ENCODE measurements at places on chromosomes 7 and 10.

DNA sequence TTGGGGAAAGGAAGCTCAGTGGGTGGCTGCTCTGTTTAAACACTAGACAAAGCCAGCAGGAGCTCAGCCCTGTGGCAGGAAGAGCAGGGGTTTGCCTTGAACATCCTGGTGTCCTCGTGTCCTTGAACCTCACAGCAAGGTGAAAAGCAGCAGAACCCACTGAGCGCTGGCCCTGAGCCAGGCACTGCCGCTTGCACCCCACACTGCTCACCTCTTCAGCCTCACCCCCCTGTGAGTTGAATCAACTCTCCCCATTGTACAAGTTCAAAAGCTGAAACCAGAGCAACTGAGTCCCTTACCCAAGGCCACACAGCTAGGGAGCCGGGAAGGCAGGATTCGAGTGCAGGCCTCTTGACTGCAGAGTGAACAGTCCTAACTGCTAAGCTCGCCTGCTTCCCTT, 32.0 kb downstream of the SLC29A3 start:
- no peak for DNase-seq

DNA sequence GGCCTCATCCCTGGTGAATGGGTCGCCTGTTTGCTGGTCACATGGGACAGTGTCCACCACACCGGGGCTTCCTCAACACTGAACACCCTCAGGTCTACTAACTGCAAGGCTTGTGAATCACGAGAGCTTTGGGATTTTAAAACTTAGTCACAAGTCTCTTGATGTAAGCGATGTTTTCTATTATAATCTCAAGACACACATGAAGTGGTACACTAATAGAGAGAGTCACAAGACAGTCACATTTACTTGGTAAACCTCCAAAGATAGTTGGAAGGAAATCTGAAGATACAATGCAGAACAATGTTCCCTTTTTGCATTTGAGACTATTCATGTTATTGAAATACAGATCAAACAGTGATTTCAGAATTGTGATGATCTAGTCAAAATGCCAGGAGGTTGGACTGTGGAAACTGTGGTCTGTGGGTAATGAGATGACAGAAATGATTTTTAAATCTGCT, 233.1 kb upstream of the KLF6 start:
- DNase-seq, result no peak

- DNase-seq, result no peak
Observed at GRCh38 chr7:149573519-149573918, 75.9 kb upstream of the ZNF746 start.

- no peak for DNase-seq
Observed at GRCh38 chr10:7768417-7768816, 19.4 kb downstream of the KIN start.

DNA sequence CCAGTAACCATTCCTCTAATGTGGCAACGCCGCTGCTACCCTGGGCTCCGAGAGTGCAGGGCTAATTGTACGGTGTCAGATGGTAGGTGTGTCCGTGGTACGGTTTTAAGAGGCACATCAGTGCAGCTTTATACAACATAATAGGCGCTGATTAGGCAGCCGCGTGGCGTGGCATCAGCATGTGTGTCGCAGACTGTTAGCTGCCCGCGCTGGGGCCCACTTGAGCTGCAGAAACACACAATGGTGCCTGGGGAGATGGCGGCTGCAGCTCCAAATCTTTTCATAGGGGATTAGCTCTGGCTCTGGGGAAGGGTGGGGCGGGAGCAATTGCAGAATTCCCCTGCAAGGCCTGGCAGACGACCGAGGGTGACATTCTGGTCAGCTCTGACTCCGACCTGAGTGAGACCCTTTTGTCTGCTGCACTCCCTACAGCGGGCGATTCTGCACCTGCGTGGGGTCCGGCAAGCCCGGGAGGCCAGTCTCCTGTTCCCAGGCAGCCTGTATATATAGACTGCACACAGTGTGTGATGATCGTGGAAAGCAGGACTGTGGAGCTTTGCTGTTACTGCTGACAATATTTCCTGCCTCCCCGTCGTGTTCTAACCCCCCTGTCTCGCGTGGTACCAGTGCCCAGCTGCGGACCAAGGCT, 722.7 kb upstream of the CELF2 start:
- no peak for DNase-seq

DNA sequence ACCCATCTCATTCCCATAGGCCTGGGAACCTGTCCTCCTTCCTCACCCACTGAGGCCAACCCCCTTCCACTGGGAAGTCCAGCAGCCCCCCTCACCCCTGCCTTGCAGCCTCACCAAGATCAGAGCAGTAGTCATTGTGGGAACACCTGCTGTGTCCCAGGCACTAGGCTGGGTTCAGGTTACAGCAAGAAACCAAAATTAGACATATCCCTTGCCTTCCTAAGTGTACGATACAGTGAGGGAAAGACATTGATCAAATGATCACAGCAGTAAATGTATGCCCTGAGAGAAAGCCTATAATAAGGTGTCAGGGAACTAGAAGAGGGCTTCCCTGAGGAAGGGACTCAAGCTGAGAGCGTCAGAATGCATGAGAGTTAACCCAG, 17.0 kb upstream of the C10orf105 start:
- DNase-seq, result no peak

DNA sequence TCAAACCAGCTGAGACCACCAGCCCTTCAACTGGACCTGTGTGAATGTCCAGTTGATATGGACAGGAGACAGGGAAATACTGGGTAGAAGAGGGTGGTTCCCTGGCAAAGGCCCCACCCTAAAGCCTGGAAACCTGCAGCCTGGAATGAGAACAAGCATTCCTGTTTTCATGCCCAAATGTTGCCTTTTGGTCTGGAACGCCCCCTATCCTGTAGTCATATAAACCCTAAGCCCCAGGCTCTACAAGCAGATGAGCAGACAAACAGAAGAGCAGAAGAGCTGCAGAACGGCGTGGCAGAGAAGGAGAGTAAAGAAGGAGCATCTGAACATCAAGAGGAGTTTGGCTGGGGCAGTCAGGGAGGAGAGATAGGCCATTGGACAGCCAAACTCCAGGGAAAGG, 38.4 kb downstream of the SYPL1 start:
- no peak for DNase-seq

GRCh38 chr7:81919494-81919893, 149.6 kb upstream of the HGF start:
- DNase-seq, result no peak

- no peak for DNase-seq
Observed at GRCh38 chr7:107622429-107622828, 38.2 kb upstream of the SLC26A4 start.

DNA sequence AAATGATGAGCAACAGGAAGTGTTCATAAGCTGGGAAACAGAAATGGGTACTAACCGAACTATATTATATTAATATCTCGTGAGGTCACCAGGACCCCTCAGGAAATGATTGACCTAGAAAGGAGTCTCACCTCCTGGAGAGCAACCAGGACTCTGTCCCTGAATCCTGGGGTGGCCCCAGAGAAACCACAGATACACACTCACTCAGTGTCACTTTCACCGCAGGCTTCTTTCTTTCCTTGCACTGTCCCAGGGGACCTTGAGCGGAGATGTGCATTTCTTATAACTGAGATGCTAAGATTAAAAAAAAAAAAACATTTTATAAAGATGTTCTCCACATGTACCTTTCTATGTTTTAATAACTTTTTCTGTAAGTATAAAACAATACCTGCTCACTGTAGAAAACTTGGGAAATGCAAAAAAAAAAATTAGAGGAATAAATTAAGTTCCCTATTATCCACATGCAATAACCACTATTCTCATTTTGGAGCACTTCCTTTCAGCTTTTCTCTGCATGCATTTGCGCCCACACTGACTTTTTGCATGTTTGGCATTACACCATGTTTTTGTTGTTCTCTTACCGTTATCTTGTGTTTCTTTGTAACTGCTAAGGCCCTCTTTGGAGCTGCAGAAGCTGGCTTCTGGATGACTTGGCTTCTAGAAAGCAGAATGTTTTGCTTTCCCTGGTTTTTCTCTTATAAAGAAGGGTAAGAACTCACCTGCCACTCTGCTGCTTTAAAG, 15.0 kb downstream of the NOD1 start:
- DNase-seq, result no peak

DNA sequence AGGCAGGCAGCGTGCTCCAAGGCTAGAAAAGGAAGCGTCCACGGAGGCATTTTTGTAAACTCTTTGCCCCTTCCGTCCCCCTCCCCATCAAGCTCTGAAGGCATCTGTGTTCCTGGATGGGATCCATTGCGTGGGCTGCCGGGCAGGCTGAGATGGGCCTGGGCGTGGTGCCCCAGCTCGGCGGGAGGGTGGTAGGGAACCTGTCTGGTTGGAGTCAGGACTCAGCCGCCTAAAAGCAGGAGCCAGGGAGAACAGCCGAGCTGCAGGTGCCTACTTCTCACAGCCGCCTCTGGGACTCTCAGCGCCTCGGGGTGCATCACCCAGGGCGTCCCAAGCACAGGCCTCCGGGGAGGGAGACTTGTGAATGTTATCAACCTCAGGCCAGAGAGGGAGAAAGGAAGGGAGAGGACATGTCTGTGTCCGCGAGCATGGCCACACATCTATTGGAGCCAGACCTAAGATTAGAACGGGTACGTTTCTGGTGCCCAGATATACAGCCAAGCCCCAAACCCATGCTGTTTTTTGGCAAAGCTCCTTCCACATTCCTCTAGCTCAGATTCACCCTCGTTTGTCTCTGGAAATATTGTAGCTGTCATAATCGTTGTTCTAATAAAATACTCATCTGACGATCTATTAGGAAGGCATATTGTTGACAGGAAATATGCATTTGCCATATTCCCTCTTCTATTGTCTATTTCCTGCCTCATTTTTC, 48.6 kb upstream of the CTBP2 start:
- DNase-seq, result no peak

DNA sequence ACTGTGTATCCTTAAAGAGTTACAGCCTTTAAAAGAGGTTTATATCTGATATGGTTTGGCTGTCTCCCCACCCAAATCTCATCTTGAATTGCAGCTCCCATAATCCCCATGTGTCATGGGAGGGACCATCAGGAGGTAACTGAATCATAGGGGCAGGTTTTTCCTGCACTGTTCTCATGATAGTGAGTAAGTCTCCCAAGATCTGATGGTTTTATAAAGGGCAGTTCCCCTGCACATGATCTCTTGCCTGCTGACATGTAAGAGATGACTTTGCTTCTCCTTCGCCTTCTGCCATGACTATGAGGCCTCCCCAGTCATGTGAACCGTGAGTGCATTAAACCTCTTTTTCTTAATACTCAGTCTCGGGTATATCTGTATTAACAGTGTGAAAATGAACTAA, 9.7 kb downstream of the RTKN2 start:
- DNase-seq, result no peak

- no peak for DNase-seq
Observed at GRCh38 chr7:157596471-157596870, 259.7 kb downstream of the DNAJB6 start.

- no peak for DNase-seq
Observed at GRCh38 chr7:39541511-39541910, 24.7 kb upstream of the YAE1 start.

DNA sequence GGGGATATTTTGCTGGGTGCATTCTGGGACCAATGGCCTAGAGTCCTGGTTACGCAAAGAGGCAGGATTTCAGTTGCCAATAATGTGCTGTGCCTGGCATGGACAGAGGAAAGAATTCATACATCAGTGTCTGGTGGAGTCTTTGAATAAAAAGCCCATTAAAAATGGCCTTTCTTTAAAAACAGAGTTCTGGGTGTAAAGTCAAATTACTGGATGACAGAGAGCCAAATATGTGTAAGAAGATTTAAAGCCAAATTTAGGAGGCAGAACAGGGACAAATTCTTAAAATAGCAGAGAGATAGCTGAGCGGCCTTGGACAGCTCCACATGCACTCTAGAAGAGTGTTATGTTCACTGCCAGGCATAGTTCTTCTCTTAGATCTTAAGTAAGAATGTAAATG, 60.8 kb upstream of the MEOX2 start:
- DNase-seq, result no peak

DNA sequence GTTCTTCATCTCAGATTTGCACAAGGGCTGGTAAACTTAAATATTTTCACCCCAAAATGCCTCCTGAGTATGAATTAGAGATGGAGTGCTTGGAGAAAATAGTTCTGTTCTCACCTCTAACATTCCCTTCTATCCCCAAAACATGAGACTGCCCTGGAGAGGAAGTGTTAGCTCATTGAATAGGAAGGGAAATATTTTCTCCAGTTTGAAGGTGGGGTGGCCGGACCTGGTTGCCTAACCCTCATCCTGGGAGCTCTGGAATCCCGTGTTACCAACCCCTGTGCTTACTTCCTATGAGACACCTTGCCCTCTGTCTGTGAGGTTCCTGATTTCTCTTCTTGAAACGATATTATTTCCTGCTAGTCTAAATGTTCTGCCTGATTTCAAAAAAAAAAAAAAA, 779 bp downstream of the IFIT2 start:
- no peak for DNase-seq

GRCh38 chr7:390761-391410, 100.9 kb downstream of the FOXL3 start:
- DNase-seq, result no peak

GRCh38 chr10:132207536-132208461, 21.1 kb downstream of the DPYSL4 start:
- no peak for DNase-seq

GRCh38 chr10:121617176-121617575, 18.9 kb upstream of the FGFR2 start:
- no peak for DNase-seq

DNA sequence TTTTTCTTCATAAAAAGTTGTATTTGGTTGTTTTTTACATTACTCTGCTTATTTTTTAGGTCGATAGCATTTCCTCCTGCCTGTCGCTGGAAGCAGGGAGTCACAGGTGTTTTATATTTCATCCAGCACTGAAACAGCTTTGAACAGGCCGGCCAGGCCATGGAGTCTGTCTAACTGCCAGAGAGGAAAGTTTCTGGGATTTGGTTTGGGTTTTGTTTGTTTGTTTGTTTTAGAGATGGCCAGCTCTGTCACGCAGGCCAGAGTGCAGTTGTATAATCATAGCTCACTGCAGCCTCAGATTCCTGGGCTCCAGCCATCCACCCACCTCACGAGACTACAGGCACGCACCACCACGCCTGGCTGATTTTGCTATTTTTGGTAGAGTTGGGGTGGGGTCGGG, 23.4 kb downstream of the PROSER2 start:
- no peak for DNase-seq

DNA sequence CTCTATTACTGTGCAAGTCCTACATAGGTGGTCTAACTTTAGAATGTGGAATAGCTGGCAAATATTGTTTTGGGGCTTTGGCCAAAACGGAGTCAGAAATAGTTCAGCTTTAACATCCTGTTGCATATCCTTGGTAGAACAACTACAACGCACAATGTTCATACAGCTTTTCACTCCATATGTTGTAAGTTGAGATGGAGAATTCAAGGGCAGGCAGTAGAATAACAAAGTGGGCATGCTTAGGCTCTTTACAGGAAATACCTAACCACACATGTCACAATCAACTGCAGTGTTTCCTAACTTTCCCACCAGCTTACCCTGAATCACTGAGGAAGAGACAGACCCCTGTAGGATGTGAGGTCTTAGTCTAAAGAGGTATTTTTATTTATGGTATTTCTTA, 122.3 kb downstream of the PPP1R3A start:
- no peak for DNase-seq

- no peak for DNase-seq
Observed at GRCh38 chr7:34603711-34604444, 54.1 kb upstream of the NPSR1 start.

- no peak for DNase-seq
Observed at GRCh38 chr7:46524350-46524749, 603.3 kb upstream of the IGFBP3 start.

GRCh38 chr7:74344132-74344496, 54.9 kb downstream of the CLIP2 start:
- no peak for DNase-seq

- DNase-seq, result no peak
Observed at GRCh38 chr10:121155742-121156474, 304.7 kb downstream of the WDR11 start.
